Foreskin fibroblast (primary cell): ENCODE measurements at places on chromosomes 12 and 14.

DNA sequence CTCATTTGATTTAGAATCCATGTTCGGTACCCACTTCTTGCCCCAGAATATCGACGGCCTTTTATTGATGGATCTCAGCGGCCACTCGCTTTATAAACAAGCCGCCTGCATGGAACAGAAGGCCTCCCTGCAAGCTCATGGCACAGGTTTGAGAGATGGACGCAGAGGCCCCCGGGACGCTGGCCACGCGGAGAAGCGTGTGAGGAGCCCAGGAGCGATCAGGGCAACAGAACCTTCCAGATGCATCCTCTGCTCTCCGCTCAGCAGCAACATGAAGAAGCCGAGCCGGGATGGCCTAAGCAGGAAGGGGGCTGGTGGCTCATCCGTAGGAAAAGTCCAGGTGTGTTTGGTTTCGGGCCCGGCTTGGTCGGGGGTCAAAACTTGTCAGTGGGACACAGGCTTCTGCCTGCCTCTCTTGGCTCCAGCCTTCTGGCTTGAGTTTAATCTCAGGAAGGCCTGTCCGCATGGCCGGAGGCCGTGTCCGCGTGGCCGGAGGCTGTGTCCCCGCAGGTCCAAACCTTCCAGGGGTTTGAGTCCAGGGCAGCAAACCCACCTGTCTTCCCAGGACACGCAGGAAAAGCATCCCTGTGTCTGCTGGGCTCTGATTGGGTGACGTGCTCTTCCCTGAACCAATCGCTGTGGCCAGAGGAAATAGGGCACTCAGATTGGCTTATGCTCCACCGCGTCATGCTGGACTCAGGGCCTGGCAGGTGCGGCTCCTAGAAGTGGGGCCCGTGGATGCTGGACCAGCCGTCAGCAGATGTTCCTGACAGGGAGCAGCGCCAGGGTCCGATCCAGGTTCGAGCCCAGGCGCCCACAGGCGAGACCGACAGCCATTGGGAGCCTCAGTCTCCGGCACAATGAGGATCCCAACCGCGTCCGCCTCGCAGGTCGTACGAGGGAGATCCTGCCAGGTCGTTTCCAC is 65.0 kb downstream of the GALNT9 start:
- no peak for DNase-seq

DNA sequence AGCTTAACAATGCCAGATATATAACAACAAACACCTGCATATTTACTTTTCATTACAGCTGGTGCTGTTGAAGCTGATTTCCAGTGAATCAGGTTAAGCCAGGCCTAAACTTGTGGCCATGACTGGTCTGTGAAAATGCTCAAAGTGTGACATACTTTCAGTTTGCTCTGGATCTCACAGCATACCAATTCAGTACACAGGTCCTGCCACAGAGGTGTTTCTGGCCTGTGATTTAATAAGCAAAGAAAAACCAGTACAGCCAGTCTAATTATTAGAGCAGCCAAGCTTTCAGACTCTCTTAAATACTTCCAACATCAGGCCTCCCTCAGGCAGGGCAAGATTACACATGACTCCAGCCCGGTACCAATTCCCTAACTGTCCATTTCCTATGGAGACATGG is 27.4 kb upstream of the TMCC3 start:
- DNase-seq: no peak

DNA sequence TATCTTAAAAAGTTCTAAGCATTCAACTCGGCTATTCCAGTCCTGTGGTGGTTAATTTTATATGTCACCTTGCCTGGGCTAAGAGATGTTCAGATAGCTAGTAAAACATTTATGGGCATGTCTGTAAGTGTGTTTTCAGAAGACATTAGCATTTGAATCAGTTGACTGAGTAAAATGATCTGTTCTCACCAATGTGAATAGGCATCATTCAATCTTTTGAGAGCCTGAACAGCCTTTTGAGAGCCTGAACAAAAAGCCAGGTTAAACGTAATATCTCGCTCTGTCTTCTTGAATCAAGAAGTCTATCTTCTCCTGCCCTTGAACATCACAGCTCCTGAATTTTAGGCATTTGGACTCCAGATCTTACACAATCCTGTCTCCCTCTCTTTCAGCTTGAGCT is 1266.1 kb downstream of the LRFN5 start:
- no peak for DNase-seq

DNA sequence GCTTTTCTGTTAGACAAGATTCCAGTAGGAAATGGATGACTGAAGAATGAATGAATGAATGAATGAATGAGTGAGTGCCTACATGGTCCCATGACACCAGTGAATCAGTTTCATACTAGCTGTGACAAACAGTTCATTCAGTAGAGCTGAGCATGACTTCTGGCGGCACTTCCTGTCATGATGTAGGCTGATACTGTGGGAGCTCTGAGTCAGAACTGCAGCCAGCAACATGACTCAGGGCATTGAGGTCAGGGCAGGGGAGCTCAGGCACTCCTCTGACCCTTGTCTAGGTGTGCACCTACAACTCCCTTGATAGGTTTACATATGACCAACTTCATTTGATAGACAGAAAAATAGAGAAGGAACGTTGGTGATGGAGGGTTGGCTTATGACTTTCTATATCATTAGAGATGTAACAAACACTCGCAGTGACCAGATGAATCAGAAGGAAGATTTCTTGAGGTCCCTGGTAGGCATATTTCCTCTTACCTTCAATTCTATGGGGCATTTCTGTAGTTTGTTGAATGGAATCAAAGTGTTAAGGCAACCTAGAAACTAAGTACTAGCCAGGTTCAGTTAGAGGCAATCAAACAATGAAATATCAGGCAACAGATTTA is 139.3 kb upstream of the ARHGAP5 start:
- peak; percentile 90 for DNase-seq

- DNase-seq: peak; percentile 86
Measured at GRCh38 chr12:52539083-52539820, 13.7 kb downstream of the KRT71 start.

GRCh38 chr14:33916663-33917565 is 34.0 kb downstream of the EGLN3 start:
- DNase-seq: no peak

DNA sequence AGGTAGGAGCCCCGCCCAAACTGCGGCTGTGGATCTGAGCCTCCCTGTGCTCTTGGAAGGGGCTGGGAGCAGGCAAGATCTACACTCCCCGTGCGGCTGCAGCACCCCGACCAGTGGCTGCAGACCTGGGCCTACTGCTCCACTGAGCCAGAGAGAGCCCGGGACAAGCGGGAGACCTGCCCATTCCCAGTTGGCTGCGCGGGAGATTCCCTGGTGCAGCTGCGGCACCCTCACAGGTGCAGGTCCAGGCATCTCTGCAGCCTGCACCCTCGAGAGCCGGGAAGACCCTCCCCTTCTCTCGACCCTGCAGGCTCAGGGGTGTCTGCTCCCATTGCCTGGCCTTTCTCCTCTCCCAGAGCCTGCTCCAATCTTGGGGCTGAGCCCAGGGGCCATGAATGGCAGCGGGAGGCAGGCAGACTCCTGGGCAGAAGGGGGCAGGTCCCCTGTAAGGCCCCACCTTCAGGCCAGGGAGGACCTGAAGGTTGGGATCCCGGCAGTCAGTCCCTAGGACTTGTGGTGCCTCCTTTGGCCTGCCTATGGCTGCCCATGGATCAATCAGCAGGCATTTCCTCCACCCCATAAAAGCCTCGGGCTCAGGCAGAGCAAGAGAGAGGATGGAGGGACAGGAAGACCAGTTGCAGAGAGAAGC is 8.8 kb upstream of the A2M start:
- DNase-seq: no peak

GRCh38 chr14:55562135-55562534 is 17.9 kb upstream of the KTN1 start:
- no peak for DNase-seq

DNA sequence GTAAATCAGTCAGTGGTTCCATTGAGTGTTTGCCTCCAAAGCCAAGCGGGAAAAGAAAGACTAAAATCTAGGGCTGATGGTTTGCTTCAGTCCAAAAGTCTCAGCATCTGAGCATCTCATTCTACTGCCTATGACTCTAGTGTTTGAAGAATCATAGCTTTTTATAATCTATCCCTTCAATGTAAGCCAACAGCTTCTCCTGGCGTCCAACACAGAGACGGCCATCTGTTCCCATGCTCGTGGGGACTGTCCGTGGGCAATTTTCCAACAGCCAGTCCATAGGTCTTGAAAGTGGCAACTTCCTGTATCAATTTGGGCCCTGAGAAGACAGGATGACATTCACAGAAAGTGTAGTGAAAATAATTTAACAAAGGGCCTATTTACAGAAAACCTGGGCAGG is 544.4 kb upstream of the TMEM132C start:
- DNase-seq: no peak

DNA sequence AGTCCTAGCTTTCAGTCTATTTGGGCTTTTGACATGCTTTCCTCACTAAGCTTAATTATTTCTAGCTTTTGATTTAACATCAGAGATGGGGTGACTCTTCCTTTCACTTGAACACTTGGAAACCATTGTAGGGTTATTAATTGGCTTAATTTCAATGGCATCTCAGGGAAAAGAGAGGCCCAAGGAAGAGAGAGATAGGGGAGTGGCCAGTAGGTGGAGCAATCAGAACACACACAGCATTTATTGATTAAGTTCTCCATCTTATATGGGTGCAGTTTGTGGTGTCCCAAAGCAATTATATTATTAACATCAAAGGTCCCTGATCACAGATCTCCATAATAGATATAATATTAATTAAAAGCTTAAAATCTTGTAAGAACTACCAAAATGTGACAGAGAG is 1466.1 kb upstream of the SEL1L start:
- peak; percentile 56 for DNase-seq

DNA sequence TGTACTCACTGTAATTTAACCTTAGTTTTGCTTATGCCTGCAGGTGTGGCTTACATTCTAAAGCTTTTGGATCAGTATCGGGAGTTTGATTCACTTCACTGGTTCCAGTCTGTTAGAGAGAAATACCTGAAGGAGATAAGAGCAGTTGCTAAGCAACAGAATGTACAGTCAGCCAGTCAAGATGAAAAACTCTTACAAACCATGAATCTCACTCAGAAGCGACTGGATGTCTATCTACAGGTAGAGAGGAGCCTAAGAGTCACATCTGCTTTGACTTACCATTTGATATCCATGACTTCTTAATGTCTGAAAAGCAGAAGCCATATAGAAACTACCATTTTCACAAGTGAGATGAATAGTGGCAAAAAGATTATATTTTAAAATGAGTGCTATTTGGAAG is 56.5 kb downstream of the WASHC4 start:
- no peak for DNase-seq

GRCh38 chr14:79840831-79841230 is 370.5 kb downstream of the DIO2 start:
- no peak for DNase-seq

DNA sequence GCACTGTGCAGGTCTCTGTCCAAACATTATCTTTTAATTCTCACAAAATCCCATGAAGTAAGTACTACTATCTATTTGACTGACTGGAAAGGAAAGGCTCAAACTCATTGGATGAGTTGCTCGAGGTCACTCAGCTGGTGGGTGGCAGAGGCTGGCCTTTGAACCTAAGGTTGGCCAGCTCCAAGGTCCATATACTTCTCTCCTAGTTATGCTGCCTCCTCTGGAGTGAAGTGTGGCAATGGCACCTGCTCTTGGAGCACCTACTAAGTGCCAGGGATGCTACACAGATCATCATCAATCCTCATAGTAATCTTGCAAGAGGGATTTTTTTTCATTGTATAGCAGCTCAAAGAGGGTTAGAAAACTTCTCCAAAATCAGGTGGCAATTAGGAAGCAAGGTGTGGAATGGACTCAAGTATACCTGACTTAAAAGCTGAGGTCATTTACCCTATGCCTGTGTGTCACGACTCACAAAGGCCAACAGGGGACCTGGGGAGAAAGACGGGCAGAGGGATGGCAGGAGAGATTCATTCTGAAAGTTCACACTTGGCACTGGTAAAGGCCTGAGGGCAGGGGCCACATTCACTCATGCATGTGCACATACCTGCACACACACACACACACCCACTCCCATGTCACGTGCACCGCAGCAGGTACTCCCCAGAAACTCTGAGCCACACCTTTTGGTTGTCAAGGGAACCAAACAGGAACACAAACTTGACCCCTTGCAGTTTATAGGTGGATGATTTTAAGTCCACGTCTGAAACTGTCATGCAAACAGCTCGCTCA is 146.4 kb downstream of the FOXN3 start:
- DNase-seq: no peak

DNA sequence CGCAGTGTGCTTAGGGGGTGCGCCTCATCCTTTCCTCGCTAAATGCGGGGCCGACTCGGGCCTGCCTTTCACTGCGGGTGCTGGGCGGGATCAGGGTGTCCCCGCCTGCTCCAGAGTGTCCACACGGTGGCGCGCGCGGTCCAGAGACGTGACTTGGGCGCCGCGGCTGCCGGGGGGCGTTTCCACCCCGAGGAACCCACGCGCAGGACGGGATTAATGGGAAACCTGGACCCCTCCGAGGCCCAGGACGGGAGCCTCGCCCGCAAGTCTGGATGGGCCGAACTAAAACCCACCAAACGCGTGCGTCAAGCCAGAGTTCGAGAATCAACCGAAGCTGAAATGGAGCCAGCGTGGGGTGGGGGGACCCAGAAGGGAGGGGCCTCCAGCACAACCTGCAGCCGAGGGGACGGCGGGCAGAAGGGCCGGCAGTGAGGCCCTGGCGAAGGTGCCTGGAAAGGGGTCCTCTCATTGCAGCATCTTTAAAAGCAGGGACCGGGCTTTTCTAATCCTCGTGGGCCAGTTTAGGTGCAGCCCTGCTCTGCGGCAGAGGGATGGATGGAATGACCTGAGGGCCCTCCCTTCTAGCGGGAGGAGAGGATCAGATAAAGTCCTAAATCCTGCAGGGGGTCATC is 93.3 kb downstream of the NINJ2 start:
- peak; percentile 80 for DNase-seq

- DNase-seq: peak; percentile 56
Measured at GRCh38 chr12:95417372-95417771, 56.6 kb upstream of the METAP2 start.

DNA sequence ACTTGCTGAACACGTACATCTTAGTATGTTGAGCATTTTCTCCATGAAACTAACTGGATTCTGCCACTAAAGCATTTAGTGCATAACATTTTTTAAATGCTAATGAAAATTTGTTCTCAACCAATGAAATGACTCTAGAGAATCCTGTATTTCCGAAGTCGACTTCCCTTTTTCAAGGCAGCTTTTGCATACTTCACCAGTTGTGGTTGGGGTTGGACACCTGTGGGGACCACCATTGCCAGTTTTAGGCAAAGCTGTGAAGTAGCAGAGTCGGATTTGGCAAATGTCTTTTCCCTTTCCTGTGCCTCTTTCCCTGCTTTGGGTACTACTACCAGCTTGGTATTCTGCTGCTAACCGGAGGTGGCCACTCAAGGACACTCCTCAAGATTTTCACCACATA is 349.2 kb downstream of the BCAT1 start:
- no peak for DNase-seq
